ENCODE measurements at places on chromosomes 5 and 9.
A peak's percentile ranks its signal among the peaks of the same experiment; 100 is the strongest.

- DNase-seq: no peak
Observed at GRCh38 chr9:131693651-131694597, 46.0 kb downstream of the RAPGEF1 start.

DNA sequence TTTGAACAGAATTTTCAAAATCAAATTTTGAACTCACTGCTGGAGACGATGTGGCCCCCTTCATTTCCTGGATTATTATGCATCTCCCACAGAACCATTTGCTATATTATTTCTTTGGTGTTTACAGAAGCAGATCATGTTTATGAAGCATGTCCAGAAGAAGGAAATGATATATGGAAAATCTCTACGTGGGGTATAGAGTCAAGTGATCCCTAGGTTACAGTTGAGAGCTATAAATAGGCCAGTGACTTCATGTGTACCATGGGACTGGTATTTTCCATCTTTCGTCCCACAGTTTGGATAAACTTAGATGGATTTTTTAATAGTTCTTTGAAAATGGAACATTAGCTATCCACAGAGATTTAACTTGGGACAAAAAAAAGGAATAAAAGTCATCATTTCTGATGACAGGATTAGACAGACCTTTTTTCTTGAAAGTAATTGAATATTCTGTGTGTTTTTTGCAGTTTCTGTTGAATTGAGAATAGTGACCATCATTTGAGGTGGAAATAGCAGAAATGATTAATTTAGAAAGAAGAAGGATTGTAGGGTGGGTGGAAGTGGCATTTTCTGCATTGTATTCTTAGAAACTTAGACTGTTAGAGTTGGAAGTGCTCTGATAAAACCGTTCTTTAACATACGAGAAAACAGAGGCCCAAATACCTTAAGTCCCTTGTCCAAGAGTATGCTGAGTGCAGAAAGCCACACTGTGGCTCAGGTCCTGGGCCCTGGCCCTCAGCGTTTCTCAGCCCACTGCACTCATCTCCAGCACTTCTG, 136.4 kb downstream of the PIP5K1B start:
- DNase-seq: no peak

- no peak for DNase-seq
Observed at GRCh38 chr5:10661401-10661800, 97.5 kb downstream of the ANKRD33B start.

GRCh38 chr9:126704157-126704891, 90.6 kb downstream of the LMX1B start:
- no peak for DNase-seq

- DNase-seq: no peak
Observed at GRCh38 chr9:116274293-116274692, 120.7 kb downstream of the PAPPA start.

DNA sequence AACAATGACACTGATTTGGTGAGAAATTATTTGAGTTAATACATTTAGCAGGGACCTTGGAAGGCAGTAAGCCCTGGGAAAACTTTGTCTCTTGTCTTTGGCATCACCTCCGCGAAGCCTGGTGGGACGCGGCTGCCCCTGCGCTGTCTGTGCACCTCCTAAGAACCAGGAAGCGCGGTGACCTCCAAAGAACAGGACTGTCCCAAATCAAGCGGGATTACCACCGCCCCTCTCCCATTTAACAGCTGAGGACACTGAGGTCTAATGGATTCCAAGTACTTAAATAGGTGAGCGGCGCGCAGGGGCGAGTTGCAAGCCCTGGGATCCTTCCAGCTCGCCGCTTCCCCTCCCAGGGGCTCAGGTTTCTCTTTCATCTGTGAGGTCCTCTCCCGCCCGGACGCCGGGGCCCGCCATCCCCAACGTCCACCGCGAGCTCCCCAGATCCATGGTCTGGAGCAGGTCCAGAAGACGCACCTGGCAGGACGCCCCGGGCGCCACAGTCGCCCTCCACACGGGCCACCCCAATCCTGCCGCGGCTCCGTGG, 432 bp downstream of the STARD4 start:
- no peak for DNase-seq

- no peak for DNase-seq
Observed at GRCh38 chr5:30891660-30892059, 301.8 kb upstream of the CDH6 start.

- no peak for DNase-seq
Observed at GRCh38 chr9:89864257-89864656, 259.4 kb downstream of the GADD45G start.

DNA sequence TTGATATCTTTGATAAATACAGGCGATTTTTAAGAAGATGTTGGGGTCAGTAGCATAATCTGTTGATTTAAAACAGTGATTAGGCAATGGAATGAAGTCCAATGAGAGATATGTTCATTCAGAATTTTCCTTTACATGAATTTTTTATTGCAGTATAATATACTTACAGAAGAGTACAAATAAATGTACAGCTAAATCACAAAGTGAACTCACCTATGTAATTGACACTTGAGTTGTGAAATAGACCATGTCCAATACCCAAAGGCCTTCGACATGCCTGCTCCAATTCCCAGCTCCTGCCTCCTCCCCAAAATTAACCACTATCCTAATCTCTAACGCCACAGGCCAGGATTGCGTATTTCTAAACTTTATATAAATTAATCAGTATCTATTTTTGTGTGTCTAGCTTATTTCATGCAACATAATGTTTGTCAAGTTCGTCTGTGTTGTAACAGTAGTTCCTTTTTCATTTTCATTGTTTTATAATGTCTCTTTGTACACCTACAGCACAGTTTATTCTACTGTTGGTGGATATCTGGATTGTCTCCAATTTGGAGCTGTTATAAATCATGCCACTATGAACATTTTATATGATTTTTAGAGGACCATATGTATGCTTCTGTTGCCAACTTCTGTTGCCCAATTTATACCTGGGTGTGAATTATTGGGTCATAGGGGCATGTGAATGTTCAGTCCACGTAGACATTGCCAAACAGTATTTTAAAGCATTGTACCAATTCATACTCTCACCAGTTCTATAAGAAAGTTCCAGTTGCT, 208.3 kb downstream of the TLE1 start:
- no peak for DNase-seq

GRCh38 chr5:73213566-73213998, 40.6 kb downstream of the TMEM174 start:
- DNase-seq: no peak

DNA sequence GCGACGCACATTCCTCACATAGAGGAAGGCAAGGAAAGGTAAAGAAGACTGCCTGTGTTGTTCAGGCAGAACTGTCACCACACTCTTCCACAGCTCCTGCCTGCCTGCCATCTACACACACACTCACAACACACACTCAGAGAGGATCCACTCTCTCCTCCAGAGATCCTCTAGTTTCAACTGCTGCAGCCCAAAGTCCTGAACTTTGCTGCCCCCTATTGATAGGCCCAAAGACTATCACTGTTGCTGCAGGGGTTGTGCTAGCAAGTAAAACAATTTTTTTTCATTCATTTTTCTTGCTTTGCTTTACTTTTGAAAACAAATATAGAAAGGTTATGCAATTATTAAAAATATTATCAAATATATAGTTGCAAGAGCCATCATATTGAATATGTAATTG, 5.9 kb upstream of the CFAP90 start:
- peak; percentile 66 for DNase-seq

DNA sequence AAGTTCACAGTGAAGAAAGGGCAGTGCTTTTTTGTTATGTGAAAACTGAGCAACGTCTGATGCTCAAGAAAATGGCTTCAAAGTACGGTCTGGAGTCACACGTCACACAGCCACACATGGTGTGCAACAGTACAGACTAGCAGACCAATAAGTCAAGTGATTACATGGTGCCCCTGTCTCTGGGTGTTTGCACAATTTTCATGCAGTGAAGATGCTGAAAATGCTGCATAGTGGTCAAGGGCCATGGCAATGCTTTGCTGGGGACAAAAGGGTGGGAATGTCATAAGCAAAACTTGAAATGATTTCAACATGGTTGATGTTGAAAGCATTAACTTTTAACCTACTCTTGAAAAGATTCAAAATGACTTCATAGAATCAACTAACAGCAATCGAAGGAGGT, 231.2 kb downstream of the EBF1 start:
- DNase-seq: no peak

DNA sequence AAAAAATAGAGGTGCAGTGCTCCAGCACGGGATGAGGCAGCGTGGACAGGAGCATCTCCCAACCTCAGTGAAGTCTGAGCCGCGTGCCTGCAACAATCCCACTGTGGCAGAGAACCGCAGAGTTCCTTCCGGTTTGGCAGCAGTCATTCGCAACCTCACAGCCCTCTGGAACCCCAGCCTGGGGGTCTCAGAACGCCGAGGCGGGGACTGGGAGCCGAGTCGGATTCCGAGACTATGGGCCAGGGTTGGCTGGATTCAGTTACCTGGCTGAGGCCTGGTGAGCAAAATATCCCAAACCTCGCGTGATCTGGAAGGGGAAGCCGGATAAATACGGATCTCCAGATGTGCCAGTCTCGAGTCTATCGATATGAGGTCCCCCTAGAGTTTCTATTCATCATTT, 27.0 kb downstream of the CDKN2A start:
- peak; percentile 7 for DNase-seq

GRCh38 chr5:138448481-138449398, 9.9 kb downstream of the REEP2 start:
- no peak for DNase-seq

DNA sequence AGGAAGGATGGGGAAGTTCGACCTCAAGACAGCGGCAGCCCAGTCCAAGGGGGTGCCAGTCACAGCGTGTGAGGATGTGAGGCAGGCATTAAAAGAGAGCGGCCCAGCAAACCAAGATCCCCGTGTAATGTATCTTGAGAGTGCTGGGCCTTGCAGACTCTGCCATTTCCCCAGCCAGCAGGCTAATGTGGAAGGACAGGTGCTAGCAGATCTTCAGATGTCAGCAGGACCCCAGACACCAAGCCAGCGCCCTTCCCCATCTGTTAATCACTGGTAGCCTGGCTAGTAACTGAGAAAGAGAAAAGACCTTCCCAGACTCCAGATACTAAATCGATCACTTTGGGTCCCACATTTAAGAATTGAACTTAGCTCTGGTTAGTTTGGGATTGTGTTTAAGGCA, 62.2 kb downstream of the NTRK2 start:
- no peak for DNase-seq

GRCh38 chr9:105245029-105245890, 809 bp downstream of the SLC44A1 start:
- DNase-seq: peak; percentile 44

DNA sequence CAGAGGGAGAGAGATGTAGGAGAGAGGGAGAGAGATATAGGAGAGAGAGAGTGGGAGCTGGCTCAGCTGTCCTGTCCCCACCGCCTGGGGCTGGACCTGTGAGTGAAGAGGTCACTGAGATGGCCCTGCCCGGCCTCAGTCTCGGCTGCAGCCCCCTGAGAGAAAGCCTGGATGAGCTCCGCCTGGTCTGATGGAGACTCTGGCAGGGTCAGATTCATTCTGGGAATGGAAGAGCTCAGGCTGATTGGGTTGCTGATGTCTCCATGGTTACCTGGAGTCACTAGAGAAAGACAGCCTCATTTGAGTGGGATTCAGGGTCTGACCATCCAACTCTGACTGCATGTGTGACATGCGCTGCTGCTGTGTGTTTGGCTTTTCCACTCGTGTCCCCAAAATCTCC, 27.1 kb upstream of the SEMA4D start:
- DNase-seq: no peak

GRCh38 chr9:27196383-27196782, 87.4 kb downstream of the TEK start:
- DNase-seq: no peak

DNA sequence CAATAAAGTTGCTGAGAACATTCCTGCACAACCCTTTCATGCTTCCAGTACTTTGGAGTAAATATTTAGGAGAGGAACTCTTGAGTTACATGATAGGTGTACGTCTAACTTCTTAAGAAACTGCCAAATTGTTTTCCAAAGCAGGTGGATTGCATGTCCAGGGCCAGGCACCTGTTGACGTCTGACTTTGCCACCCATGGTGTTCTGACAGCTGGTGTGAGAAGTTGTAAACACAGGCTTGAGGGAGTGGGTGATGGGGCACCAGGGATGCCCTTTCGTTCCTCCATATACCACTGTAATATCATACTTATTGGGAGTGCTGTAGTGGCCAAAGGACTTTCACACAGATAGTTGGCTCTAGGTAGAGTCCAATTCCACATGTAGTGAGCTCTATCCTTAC, 352.1 kb downstream of the GADD45G start:
- no peak for DNase-seq

- DNase-seq: no peak
Observed at GRCh38 chr9:17653947-17654465, 75.1 kb downstream of the SH3GL2 start.

GRCh38 chr5:168879929-168880328, 300.8 kb upstream of the PANK3 start:
- DNase-seq: no peak

GRCh38 chr9:91842358-91843049, 107.5 kb downstream of the ROR2 start:
- no peak for DNase-seq

DNA sequence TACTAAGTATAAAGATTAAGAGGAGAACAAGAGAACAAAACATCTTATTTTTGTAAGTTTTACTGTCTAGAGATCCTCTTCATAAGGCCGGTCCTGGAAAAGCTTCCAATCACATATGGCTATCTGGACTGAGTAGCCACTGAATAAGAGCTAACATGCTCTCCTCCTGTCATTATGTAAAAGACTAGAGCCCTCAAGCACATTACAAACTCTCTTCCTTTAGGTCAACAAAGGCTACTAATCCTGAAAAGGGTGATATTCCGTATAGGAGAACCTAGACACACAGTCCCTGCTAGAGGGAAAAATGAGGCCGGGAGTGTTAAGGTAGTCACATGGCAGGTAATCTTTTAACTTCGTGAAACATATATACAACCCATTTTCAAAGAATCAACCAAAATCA, 665.6 kb downstream of the EFNA5 start:
- DNase-seq: no peak

GRCh38 chr5:131845828-131846227, 49.0 kb upstream of the FNIP1 start:
- DNase-seq: no peak

DNA sequence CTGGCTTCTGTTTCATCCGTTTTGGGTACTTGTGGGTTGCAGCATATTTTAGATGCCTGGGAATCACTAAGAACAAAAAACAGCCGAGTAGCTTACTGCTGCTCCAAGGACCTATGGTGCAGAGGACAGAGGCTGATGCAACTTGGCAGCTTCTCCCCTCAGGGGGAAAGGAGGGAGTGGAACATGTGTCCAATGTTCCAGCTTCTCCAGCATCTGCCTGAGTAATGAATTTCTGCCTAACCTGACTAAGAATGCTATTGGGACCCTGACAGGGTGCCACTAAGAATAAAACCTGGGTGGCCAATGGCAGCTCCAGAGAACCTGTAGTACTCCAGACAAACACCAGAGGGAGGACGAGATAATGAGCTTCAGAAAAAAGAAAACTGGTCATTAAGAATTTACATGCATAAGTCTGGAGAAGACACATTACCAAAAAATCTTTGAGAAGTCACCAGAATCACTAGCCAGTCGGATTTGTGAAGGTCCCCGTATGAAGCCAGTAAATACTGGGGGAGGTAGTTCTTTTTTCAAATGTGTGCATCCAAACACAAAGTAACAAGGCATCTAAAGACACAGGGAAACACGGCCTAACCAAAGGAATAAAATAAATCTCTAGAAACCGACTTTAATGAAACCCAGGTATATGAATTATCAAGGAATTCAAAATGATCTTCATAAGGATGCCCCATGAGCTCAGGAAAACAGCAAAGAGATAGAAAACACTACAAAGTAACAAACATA, 293.5 kb downstream of the HINT1 start:
- DNase-seq: peak; percentile 53
